DMS53 (cell line): ENCODE measurements at places on chromosomes 4 and X.

DNA sequence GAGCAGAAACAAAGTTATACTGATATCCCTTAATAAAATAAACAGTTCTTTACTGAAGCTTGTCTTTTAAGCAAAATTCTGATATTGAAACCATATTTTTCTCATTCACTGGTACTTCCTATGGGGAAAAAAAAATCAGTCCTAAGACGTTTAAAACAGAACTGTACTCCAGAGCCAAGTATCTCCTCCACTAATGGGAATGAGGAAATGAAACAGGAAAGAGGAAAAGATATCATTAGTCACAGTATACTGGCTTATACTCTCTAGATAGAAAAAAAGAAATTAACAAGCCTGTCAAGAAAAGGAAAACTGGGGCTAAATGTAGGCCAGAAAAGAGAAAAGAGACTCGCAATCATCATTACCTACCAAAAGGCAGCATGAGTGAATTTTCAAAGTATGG is 252.7 kb downstream of the CENPC start:
- DNase-seq, result no peak

DNA sequence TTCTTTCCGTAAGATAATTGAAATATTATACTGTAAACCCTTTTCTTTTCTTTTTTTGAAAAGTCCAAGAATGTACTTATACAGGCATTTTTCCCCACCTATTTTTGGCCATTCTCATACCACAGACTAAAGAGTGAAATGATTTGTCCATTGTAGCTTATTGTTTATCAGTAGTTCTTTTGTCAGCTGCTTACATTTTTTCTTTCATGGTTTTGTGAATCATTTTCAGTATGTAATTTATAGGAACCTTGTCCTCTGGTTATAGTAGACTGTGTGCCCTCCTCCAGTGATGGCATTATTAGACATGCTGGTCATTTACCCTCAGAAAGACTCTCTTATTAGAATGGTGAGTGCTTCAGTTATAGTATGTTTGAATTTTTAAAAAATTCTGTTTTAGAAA is 56.7 kb downstream of the CCKAR start:
- DNase-seq, result no peak

GRCh38 chrX:47849778-47850177 is 13.1 kb downstream of the ZNF81 start:
- DNase-seq, result no peak

- DNase-seq, result no peak
Measured at GRCh38 chr4:40559585-40560465, 69.8 kb downstream of the RBM47 start.

GRCh38 chrX:51665981-51666380 is 16.6 kb downstream of the CENPVL2 start:
- no peak for DNase-seq

- no peak for DNase-seq
Measured at GRCh38 chr4:26058537-26058936, 144.5 kb downstream of the SMIM20 start.

DNA sequence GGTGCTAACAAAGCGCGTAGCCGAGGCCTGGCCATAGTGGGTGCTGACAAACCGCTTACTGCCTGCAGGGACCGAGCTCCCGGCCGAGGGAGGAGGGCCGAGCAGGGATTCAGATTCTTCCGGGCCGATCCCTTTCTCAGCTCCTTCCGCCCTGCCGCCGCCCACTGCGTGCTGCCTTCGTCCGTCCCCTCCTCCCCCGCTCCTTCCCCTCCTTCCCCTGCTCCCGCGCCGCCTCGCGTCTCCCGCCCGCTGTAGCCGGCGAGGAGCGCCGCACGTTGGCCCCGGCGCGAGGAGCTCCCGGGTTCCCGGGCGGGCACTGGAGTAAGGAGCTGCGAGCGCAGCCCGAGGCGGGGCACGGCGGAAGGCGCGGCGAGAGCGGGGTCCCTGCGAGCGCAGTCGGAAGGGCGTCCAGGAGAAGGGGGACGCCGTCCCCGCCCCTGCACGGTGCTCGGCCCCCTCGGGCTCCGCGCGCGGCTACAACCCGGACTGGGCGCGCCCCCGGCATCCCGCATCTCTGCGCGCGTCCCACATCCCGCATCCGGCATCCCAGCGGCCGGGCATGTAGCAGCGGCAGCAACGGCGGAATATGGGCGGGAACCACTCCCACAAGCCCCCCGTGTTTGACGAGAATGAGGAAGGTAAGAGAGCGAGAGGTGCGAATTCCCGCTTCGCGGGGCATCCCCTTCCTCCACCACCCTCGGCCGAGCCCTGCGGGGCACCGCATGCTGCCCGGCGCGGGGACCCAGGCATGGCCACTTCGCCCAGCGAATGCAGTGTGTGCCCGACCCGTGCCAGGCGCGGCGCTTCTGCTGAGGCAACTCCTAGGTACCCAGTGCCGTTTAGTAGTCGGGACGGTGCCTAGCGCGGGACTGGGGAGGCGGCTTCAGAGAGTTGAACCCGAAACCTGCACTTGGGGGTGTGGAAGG is at the start of gene STK32B:
Gene STK32B (plus strand): TSS at position 203 of the 926 bp plus-strand sequence.
- peak; percentile 89 for DNase-seq

- DNase-seq, result no peak
Measured at GRCh38 chr4:136476753-136477152, 1055.5 kb downstream of the PCDH18 start.

- no peak for DNase-seq
Measured at GRCh38 chr4:25797136-25797535, 65.7 kb downstream of the SEL1L3 start.

DNA sequence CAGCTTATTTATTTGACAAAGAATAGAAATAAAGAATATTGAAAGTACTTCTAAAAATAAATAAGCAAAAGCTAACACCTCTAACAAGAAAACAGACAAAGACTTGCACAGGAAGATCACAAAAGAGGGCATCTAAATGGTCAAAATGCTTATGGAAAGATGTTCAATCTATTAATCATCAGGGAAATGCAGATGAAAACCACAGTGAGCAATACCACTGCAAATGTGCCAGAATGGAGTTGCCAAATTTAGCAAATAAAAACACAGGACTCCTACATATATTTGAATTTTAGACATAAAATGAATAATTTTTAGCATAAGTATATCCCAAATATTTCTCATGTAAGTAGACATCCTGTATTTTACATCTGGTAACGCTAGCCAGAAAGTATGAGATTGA is 56.1 kb upstream of the HPGD start:
- DNase-seq, result no peak

DNA sequence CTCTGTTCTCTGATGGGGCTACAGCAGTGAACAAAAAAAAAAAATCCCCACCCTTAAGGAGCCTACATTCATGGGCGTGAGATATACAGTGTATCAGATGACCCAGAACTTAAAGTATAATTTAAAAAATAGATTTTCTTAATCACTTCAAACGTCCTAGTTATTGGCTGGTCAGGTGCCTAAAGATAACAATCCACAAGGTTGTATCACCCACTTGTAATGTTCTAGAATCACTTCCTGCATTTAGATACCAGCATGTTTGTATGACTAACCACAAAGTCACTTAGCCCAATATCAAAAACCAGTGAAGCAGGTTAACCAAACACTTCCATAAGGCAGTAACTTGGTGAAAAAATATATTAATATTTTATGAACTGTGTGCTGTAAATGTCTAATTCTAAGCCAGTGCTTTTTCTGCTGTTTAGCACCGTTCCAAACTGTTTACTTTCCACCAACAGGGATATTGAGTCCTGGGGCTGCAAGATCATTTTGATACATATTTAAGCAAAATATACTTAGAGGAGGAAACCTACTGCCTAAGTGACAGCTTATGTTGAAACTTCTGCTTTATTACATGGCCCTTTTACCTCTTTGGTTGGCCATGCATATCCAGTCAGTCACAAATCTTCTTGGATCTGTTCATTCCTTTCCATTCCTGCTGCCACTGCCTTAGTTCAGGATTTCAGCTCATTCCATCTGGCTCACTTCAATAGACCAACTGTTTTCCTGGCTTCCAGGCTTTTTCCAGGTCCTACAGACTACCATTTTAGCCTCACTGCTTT is 43.3 kb downstream of the CD40LG start:
- peak; percentile 38 for DNase-seq

DNA sequence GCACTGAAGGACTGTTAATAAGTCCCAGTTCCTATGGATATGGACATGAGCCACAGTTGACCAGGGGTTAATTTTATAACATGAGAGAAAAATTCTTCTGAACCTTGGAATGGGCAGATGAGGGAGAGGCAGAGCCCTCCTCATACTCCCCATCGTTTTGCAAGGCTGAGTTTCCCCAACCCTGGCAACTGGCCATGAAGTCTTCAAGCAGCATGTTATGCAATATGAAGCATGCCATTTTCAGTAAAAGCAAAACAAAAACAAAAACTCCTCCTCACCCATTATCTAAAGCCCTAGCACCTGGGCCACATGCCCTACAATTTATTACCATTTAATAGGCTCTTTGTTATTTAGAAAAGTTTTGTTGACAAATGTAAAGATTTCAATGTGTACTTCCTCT is 64.5 kb downstream of the GPC4 start:
- no peak for DNase-seq

- no peak for DNase-seq
Measured at GRCh38 chr4:38678078-38678477, 14.1 kb downstream of the KLF3 start.

DNA sequence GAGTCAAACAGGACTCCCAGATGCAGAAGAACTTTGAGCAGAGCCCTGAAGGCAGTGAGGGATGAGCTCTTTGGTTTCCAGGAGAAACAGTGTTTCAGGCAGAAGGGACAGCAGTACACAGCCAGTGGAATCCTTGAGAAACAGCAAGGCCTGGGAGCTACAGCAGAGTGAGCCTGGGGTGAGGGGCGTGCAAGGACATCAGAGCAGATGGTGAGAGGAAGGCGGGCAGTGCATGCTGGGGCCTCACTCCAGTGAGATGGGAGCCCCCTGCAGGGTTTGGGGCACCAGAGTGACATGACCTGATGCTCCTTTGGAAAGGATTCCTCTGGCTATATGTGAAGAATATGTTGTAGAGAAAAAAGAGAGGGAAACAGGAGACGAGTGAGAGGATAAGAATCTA is 98.1 kb upstream of the EGFL6 start:
- DNase-seq, result no peak

- DNase-seq, result peak; percentile 3
Measured at GRCh38 chr4:181008164-181008563, 1235.0 kb upstream of the TENM3 start.

GRCh38 chr4:182975806-182976205 is 58.6 kb upstream of the DCTD start:
- DNase-seq, result peak; percentile 20

- no peak for DNase-seq
Measured at GRCh38 chr4:39394706-39395105, 12.0 kb upstream of the KLB start.

DNA sequence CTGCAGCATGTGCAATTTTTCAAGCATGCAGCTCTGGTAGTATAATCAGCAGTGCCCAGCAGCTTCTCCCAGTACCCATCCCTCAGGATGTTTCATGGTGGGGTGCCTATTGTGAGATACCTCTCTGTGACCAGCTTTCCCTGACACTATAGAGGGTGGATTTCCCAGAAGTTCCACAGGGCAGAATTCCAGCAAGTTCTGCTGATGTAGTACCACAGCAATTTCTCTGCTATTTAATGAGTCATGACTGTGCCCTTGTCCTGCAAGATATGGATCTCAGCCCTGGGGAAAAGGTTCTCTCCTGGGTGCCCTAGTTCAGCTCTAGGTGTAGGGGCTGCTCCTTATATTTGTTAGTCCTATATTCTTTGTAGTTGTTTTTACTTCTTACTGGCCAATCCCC is 174.8 kb downstream of the ENOX2 start:
- no peak for DNase-seq
